Stimulated activated CD8-positive, alpha-beta memory T cell treated with anti-CD3 and anti-CD28 coated beads, Interleukin-15, amount 100 ng/mL, for 4 hours (primary cell): ENCODE measurements at places on chromosomes 16 and 17.

DNA sequence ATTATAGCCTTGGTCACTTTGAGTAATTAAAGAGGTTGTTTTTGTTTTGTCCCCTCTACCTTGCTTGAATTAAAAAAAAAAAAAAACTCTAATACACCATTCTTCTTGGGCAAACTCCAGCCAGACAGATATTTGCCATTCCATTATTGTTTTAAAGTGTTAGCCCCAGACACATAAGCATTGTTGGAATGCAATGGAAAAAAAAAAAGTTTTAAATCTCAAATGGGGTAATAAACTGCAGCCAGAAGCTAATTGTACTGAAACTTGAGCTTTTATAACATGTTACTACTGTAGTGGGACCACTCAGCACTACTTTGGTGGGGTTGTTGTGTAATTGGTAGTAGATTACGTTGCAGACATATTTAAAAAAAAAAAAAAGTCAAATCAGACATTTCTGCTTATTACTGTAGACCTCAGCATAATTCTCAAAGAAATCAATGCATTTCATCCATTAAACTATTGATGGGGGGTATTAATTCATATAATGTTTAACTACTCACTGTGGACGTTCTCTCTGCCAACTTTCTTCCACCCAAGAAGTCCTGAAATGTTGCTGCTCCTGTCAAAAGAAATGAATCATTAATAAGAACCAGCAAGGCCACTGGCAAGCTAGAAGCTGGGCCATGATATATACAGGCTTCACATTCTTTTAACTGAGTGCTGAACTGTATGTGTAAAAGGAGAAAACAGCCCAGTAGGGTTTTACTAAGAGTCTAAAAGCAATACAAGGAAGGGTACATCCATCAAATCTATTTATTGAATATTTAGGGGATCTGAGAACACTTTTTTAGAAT is 626.6 kb upstream of the SOX9 start:
- DNase-seq, result no peak

DNA sequence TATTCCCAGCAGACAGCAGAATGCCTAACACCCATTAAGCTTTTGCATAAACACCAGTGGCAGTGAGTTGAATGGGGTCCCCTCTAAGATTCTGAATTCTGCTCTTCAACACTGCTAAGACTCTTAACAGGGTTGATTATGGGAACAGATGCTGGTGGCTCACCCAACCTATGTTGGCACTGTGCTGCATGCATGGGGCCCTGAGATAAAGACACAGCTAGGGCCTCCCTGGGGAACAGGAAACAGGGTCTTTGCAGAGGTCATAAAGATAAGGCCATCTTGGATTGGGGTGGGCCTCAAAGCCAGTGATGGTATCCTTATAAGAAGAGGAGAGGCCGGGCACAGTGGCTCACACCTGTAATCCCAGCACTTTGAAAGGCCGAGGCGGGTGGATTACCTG is 190.8 kb downstream of the SLC39A11 start:
- DNase-seq, result no peak

- no peak for DNase-seq
Observed at GRCh38 chr17:58626905-58627304, 64.9 kb downstream of the TEX14 start.

DNA sequence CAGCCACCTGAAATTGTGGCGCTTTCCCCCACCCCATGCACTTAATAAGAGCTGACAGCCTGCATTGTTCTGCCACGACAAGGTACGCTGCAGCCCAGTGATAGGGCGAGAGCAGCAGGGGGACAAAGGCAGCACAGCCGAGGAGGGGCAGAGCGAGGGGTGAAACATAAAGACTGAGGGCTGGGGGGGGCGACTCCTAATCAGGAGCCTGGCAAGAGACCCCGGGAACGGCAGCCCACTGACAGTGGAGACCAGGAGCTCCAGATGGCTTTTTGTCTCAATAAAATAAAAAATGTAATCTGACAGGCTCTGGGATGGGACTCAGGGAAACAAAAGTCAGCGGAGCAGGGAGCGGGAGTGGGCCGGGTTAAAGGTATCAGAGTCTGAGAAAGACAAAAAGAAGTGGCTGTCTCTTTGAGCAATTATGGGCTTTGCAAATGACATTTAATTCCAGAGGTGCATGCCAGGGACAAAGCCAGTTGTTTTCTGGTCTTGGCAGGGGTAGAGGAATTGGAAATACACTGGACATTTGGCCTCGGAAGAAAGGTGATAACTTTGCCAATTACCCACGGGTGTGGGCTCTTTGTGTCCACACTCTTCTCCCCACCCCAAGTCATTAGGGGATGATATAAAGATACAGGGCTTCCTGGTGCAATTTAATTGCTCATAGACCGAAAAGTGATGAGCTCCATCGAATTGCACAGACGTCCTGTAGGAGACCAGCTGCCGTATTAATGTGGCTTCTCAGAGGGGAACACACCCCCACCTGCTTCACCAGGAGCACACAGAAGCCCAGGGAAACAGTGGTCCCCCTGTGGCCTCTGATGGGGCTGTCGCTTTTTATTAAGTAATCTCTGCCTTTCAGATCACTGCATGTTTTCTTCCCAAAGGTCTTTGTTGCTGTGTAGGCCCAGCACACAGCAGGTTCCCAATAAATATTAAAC is 17.6 kb upstream of the CCDC182 start:
- DNase-seq, result no peak

DNA sequence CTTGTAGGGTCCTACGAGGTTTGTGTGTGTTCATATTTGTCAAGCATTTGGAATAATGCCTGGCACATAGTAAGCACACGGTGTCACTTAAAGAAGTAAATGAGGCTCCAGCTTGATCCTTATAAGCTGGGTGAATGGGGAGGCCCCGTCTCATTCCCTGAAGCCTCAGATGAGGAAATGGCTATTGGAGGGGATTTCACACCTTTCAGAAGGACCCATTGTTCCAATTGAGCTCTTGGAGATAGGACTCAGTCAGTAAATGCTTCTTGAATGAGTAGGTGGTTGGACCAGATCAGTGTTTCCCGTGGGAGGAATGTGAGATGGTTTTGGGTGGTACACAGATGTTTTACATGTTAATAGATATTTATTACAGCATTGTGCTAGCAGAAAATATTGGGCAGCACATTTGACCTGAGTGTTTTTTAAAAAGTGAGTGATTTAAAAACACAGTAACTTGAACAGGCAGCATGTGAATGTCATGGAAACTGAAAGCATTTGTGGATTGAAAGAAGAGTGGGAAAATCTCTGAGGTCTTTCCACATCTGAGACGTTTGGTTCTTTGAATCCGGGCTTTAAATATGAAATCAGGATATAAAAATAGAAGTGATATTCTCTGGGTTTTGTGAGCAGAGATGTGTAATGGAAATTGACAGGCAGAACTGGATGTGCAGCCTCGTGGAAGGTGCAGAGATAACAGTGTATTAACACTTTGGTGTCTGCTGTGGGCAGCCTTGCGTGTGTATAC is 36.4 kb upstream of the ARHGAP17 start:
- DNase-seq, result no peak

DNA sequence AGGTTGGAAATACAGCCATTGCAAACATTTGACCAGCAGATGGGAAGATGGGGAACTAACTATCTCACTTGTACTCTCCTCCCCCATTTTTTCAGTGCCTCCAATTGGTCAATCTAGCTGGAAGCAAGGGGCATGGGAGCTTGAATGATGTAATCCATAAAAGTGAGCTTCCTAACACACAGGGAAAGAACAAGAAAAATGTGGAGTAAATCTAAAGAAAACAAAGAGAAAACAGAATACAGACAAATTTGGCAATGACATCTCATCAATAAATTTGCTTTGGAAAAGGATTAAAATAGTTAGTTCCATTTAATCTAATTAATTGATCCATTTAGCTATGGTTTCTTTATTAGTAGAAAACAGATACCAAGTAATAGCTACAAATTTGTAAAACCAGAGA is 592.6 kb upstream of the SOX9 start:
- no peak for DNase-seq

- no peak for DNase-seq
Observed at GRCh38 chr17:59892251-59892923, 356 bp downstream of the TUBD1 start.
